ENCODE measurements at places on chromosomes 11 and 22.

- no peak for DNase-seq
Measured at GRCh38 chr11:34379079-34379478, 21.3 kb upstream of the ABTB2 start.

- DNase-seq, result peak; percentile 76
Measured at GRCh38 chr22:28917747-28918549, 34.6 kb downstream of the ZNRF3 start.

- no peak for DNase-seq
Measured at GRCh38 chr11:45556851-45557707, 108.3 kb downstream of the CHST1 start.

GRCh38 chr11:116115801-116116200, 611.6 kb upstream of the CADM1 start:
- no peak for DNase-seq

DNA sequence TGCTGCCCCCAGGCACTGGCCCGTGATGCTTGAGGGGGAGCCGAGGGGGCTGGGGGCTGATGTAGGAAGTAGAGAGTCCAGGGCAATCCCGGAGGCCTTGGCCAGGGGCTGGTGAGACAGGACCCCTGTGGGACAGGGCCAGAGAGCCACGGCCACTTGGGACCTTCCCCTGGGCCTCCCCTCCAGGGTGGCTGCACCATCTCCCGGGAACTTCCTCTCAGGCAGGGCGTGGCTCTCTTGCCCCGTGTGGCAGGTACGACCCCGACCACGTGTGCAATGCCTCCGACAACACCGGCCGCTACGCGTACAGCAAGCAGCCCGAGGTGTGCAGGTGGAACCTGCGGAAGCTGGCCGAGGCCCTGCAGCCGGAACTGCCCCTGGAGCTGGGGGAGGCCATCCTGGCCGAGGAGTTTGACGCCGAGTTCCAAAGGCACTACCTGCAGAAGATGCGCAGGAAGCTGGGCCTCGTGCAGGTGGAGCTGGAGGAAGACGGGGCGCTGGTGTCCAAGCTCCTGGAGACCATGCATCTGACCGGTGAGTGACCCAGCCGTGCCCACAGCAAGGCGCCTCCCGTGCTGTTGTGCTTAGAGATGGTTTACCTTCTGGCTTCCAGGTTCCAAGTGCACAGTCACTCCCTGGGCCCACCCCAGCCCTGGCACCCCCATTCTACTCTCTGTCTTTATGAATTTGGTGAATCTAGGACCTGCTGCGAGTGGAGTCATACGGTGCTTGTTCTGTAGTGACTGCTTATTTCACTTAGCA, 9.7 kb downstream of the SELENOO start:
- no peak for DNase-seq

DNA sequence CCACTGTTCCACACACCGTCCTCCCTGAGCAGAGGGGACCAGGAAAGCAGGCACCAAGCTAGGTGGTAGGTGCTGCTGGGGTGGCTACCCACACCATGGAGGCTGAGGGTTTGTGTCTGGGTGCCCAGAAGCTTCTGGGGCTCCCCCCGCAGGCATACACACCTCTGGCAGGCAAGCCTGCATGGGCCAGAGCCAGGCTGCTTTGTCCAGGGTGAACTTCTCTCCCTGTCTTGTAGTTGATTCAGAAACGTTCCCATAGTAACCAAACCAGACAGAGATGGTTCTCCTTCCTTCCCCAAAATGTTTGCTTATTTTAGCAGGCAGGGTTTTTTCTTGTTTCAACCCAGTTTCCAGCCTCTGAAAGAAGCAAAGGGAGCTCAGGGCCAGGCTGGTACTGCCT, 40.9 kb upstream of the SUSD2 start:
- no peak for DNase-seq

DNA sequence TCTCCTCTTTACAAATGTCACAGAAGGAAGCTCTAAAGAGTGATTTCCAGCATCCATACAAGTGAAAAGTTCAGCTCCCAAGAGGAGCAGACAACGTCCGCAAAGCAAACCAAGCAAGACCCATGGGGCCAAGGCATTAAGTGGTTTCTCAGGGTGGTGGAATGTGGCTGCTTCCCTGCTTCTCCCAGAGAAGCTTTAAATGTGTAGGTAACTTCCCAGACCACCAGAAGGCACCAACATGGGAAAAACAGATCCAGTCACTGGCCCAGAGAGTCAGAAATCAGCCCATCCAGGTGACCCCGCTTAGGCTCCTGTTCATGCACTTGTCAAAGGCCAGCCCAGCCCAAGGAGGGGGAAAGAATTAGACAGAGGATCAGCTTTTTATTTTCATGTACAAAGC, 13.3 kb upstream of the PHF21A start:
- DNase-seq, result no peak

GRCh38 chr22:32318361-32318760, 39.3 kb upstream of the RFPL3 start:
- DNase-seq, result no peak

GRCh38 chr22:47315862-47316419, 553.5 kb downstream of the TBC1D22A start:
- no peak for DNase-seq

DNA sequence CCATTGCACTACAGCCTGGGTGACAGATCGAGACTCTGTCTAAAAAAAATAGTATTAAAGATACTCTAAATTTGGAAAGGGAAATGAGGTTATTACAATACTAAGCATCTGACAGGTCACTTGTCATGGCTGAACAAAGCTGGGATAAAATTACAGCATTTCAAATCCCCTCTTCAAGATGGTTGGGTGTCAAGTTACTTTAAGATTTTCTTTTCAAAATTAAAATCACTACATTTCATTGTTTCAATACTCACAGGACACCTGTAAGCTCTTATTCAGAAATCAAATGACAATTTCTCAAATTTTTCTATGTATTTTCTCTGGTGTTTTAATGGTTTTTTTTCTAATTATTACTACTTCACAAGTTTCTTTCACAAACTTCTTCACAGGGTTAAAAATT, 5.7 kb downstream of the TAF1D start:
- DNase-seq, result no peak

- DNase-seq, result no peak
Measured at GRCh38 chr11:83671289-83671688, 385.1 kb upstream of the CCDC90B start.

GRCh38 chr11:2643746-2644145, 56.0 kb downstream of the KCNQ1OT1 start:
- DNase-seq, result no peak

GRCh38 chr11:134150195-134150903, 73.4 kb downstream of the NCAPD3 start:
- DNase-seq, result no peak

All from right renal cortex interstitium (tissue), 3 donors.